ENCODE measurements at places on chromosomes 12 and 14.

DNA sequence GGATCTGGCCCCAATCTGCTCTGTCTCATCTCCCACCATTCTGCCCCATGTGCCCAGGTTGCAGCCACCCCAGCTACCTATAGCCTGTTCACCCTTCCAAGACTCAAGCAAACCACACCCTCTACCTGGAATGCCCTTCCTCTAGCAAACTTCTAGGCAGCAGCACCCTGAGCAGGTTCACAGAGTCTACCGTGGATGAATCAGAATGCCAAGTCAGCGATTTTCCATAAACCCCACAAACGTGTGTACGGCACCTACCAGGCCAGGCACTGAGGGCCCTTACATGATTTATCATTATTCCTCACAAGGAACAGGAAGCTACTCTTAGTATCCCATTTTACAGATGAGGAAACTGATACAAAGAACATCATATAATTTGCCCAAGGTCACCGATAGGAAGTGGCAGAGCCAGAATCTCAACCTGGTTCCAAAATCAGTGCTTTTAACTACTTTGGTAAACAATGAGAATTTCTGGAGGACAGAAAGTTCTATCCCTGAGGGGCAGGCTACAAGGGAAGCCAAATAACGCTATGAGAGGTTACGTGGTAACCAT lies 28.0 kb upstream of the DHRS4 start:
- no peak for DNase-seq

- no peak for DNase-seq
These were observed 6.8 kb upstream of the DYNC1H1 start for GRCh38 chr14:101957406-101958234.

- DNase-seq = no peak
These were observed 32.1 kb downstream of the PRKAB1 start for GRCh38 chr12:119700078-119700477.

DNA sequence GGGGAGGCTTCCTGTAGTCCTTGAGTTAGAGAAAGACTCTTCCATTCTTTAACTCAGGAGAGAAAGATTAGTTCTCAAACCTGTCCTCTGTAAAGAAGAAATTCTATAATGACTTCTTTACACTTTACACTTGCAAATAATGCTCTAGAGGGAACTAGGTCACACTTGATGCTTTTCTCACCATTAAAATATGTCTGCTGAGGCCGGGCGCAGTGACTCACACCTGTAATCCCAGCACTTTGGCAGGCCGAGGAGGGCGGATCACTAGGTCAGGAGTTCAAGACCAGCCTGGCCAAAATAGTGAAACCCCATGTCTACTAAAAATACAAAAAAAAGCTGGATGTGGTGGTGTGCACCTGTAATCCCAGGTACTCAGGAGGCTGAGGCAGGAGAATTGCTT lies 6.3 kb downstream of the NTN4 start:
- no peak for DNase-seq

- DNase-seq = no peak
These were observed 82.2 kb downstream of the PPP2R5C start for GRCh38 chr14:101843665-101844064.

DNA sequence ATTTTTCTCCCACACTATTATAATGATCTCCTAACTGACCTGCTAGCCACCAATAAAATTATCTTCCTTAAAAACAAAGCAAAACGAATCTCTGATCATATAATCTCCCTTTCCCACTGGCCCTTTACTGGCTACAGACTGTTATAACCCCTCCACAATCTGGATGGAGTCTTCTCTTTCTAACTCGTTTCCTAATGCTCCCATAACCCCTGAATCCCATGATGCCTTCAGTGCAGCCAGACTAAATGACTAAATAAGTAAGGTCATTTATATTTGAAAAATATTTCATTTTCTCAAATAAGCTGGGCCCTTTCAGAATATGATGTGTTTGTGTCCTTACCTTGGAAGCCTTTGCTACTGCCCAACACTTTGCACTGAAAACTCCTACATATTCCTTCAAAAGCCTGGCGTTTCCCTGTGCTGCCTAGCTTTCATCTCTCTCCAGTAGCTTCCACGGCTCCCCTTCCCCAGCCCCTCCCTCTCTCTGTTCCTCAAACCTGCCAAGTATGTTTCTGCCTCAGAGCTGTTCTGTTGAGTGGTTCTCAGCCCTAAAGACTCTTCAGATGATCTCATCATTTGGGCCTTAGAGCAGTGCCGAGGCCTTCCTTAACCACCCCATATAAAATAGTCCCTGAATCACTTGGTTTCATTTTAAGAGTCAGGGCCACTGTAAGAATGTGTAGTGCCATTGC lies 91.7 kb downstream of the MYRFL start:
- no peak for DNase-seq

Measured in BJ (cell line).